Dorsolateral prefrontal cortex (tissue), 122 donors: ENCODE measurements at places on chromosomes 3 and 15. TPM values are rescaled to one million over a fixed set of nuclear protein-coding genes. Genes with fewer than 3 reads are reported as not detected.

GRCh38 chr3:149609595-149609994 lies 48.2 kb downstream of the WWTR1 start:
- DNase-seq: no peak

GRCh38 chr3:19541284-19541683 lies 392.7 kb downstream of the EFHB start:
- no peak for DNase-seq

- DNase-seq: no peak
These were observed 121.1 kb upstream of the ACP3 start for GRCh38 chr3:132196113-132196512.

DNA sequence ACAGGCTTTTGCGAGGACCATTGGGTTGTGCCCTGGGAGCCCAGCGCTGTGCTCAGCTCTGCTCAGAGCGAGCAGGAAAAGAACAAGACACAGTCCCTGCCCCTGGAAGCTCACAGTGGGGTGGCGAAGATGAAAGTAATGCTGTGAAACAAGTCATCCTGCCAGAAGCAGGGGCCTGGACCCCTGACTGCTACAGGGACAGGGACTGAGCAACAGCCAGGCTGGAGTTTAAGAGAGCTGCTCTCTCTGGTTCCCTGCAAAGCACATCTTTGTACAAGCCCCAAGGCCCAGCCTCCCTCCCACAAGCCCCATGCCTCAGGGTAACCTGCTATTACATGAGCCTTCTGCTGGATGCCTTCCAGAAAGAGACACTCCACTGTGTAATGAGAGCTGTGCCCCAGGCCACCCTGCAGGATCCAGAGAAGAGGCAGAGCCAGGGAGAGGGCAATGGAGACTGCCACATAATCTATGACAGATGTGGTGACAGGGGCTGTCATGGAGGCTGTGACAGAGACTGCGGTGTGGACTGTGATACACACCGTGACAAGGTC lies 7.1 kb upstream of the HCN4 start:
- no peak for DNase-seq

GRCh38 chr3:88059380-88060170 lies 520 bp downstream of the ZNF654 start:
- no peak for DNase-seq

- DNase-seq: no peak
These were observed 39.5 kb downstream of the SRPRB start for GRCh38 chr3:133845127-133845526.

- DNase-seq: no peak
These were observed 28.6 kb upstream of the CCDC39 start for GRCh38 chr3:180707896-180708295.

DNA sequence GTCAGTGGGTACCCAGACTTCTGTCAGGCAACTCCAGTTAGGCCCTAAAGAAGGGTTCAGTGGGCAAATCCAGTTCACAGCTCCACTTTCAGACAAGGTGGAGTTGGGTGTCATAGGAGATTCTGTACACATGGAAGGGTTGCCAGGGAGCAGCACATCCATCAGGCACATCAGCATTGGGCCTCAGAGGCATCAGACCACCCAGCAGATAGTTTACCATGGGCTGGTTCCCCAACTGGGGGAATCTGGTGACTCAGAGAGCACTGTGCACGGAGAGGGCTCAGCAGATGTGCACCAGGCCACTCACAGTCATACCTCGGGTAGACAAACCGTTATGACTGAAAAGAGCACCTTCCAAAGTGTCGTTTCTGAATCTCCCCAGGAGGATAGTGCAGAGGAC lies 27.2 kb downstream of the SYNM start:
- no peak for DNase-seq

DNA sequence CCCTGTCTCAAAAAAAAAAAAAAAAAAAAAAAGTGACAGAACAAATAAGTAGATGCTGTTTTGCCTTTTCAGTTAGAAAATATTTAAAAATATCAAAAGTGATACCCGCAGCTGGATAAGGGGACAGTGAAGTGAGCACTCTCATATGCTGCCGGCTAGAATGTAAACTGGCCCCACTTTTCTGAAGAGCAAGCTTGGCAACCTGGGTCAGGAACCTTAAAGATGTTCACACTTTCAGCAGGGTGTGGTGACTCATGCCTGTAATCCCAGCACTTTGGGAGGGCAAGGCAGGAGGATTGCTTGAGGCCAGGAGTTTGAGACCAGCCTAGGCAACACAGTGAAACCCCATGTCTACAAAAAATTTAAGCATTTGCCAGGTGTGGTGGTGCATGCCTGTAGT lies 17.4 kb downstream of the FSD2 start:
- DNase-seq: no peak

DNA sequence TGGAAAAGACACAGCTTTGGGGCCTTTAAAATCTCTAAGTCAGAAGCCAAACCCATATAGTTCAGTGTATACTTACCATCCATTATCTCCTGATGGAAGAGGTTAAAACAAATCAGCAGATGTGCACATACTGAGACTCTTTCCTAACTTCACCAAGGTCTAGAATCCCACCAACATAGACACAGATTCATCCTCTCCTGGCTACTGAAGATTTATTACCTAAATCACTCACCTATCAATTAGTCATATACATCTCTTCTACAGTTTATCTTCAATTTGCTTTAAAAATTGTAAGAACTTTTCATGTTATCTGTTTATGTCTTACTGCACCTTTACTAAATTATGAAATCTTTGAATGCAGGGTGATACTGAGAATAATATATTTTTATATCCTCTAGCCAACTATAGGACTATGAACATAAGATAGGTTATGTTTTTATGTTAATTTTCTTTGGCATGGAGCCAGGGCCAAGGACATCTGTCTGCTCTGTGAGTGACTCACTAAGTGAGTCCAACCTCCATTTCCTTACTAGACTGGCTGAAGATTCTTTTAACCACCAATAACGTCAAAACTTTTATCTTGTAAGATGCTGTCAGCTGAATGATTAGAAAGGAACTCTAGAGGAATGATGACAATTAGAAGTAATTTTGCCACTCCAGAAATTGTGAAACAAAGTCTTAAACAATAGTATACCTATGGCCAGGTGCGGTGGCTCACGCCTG lies 397.6 kb downstream of the FOXP1 start:
- DNase-seq: no peak

- DNase-seq: no peak
These were observed 89.0 kb downstream of the PDCD6IP start for GRCh38 chr3:33887478-33887877.

DNA sequence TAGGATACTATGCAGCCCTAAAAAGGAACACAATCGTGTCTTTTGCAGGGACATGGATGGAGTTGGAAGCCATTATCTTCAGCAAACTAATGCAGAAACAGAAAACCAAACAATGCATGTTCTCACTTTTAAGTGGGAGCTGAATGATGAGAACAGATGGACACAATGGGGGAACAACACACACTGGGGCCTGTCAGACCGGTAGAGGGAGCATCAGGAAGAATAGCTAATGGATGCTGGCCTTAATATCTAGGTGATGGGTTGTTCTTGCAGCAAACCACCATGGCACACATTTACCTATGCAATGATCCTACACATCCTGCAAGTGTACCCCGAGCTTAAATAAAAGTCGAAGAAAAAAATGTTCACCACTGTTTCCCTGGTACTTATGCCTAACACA lies 17.5 kb downstream of the SENP7 start:
- DNase-seq: no peak

DNA sequence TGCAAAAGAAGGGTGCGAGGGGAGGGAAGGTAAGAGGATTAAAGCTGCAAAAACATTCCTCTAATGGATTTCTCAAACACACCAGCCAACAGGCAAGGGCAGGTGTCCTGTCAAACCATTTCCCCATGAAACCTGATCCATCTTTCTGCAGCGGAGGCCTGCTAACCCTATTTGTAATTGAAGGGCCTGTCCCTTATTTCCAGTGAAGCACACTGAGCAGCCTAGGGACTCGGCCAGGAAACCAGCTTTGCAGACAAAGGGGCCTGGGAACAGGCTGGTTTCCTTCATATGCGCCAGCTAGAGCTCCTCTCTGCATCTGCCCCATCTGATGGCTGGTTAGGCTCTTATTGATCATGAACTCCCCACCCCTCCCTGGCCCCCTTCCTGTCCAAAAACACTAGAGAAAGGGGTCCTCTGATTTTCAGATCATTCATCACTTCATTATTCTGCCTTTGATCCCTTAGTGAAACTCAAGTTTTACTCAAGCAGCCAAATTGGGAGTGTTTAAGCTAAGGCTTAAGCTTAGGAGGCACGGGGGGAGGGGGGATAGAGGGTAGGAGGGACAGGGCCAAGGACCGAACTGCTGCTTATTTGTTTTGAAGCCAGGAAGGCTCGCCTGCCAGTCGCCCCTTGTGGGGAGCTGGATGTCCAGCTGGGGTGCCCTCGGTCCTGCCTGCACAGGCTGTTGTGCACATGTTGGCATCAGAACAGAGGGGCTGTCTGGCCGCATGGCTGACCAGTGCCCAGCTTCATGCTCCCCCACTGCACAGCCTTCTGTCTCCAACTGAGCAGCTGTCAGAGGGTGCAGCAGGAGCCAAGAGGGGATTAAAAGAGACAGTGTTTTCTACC lies 53.1 kb downstream of the BOC start:
- DNase-seq: peak; percentile 51

GRCh38 chr3:175267561-175267960 lies 408.4 kb downstream of the NAALADL2 start:
- DNase-seq: no peak

MAPK6 gene
- 63.1 TPM for total RNA-seq

EPHA3 gene
- total RNA-seq: 12.3 TPM

CASR gene
- total RNA-seq: 0.11 TPM

C3orf20 gene
- 1.2 TPM for total RNA-seq

ACOX2 gene
- total RNA-seq: 9.1 TPM

FSIP1 gene
- total RNA-seq: 12.2 TPM

ANKRD34C gene
- 5.7 TPM for total RNA-seq

CIDEC gene
- total RNA-seq: not detected

SLC24A1 gene
- total RNA-seq: 7.1 TPM

LRRC3B gene
- total RNA-seq: 17.7 TPM

ANKRD63 gene
- total RNA-seq: 2.3 TPM

WWTR1 gene
- 30.5 TPM for total RNA-seq

CCDC54 gene
- not detected for total RNA-seq

MYLK gene
- 86.9 TPM for total RNA-seq

TICRR gene
- 0.23 TPM for total RNA-seq

ZNF660 gene
- total RNA-seq: 10.3 TPM

XCR1 gene
- not detected for total RNA-seq

ISLR gene
- total RNA-seq: 25.1 TPM

PRSS50 gene
- total RNA-seq: 0.11 TPM
